ENCODE measurements at places on chromosomes 16 and 17.
A peak's percentile ranks its signal among the peaks of the same experiment; 100 is the strongest.

DNA sequence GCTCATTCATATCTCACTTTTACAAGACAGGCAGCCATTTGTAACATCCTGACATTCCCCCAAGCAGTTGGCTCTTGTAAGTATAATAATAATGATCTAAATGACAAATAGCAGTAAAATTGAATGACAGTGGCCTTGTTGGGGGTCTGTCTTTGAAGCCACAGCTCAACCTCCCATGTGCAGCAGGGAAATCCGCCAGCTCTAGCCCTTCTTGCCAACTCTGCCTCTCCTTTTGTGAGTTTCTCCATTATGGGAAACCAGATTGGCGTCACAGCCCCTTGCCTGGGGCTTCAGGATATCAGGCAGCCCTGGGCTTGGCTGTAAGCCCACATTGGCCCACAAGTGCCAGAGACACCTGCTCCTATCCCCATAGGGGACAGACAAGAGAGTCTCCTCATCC is 70.4 kb upstream of the CACNG5 start:
- DNase-seq = no peak

DNA sequence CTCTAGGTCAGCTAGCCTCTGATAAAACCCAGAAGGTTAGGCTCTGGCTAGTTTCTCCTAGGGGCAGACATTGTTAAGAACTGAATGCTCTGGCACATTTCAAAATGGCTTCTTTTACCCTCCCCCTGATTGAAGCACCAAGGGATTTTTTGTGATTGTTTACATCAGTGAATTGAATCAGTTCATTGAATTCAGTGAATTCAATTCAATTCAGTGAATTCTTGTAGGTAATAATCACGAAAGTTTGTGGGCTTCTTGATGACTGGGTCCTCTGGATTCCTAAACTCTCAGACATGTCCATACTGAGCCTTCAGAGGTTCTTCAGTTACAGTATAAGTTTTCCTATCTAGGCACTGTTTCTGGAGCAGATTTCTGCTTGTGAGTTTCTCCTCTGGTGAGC is 135.2 kb upstream of the ELAC2 start:
- no peak for DNase-seq

GRCh38 chr16:30728899-30729672 is 19.1 kb upstream of the PHKG2 start:
- DNase-seq = no peak

DNA sequence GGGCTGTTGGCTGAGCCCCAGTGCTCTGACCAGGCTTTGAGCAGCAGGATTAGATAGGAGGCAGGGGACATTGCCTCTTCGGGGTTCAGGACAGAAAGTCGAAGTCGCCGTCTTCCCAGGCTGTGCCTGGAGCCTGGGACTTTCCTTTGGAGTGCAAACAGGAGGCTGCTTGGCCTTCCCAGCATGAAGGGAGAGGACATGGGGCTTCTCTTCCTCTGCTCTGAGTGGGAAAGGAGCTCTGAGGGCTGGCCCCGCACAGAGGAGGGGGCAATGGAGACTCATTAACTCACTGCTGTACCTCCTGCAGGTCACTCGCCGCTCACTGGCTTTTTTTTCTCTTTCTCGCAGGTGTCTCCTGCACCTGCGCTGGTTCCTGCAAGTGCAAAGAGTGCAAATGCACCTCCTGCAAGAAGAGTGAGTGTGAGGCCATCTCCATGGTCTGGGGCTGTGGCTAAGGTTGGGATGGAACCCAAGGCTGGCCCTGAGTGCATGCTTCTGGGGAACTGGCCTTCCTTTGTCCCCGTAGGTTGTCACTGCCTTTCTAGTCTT is 642 bp downstream of the MT1F start:
- DNase-seq = no peak

GRCh38 chr17:81309140-81309858 is 14.2 kb upstream of the SLC38A10 start:
- peak; percentile 25 for DNase-seq

DNA sequence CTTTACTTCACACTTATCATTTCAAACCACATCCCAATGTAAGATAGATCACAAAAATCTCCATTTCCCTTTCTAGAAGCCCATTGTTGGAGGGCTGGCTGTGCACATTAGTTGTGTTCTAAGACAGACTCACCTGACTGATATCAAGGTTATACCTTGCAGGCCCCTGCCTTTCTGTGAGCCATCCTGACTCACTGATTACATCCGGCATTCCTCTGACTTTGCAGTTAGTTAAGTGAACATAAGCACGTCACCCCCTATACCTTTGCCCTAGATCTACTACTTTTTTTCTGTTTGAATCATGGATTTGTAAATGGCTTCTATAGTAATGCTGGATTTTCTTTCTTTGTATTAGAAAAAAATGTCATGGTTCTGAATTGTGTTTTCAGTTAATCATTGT is 78.3 kb downstream of the TANGO6 start:
- DNase-seq = no peak

DNA sequence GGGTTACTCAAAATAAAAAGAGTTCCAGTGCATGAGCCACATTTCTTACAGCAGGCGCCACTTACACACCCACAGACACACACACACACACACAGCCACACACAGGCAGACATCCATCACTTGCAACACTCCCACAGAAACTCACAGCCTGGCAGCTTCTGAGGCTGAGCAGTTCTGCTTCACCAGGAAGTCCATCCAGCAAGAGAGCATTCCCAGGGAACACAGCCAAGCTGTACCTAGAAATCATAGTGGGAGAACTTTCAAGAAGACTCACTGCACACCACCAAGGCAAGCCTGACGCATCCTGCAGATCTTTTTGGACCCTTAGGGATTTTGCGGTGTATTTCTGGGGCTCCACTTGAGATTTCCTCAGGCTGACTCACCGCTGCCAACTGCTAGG is 140.9 kb upstream of the WSB1 start:
- no peak for DNase-seq

DNA sequence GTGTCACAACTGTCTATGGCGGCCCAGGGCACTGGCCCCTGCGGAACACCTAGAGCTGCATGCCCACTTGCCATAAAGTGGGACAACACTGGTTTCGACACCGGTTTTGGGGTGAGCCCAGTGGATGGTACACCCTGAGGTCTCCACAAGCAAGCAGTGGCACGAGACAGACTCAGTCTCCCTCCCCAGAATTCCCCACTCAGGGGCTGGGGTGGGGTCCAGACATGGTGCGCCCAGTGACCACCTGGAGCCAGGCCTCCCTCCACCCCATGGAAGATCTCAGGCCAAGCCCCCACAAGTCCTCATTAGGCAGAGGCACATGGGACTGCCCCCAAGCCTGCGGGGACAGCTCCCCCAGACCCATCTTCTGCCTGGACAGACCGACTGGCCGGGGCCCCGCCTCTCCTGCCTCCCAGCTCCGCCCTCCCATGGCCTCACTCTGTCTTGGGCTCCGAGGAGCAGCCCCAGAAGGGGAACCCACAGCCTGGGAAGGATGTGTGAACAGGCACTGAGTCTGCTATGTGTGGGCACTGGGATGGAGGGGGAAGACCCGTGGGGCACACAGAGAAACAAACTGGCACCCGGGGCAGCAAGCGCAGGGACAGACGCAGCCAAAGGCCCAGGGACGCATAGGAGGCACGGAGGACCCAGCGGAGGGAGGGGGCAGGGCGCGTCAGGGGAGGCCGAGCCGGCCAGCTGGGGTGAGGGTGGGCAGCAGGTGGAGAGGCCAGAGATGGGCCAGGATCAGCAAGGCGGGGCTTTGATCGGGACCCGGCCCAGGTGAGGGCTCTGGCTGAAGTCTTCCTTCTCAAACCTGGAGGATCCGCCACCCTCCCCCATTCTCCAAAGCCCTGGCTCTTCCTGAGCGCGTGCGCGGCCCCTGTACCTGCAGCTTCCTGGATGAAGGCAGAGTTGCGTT is 2.8 kb downstream of the TEPSIN start:
- no peak for DNase-seq

DNA sequence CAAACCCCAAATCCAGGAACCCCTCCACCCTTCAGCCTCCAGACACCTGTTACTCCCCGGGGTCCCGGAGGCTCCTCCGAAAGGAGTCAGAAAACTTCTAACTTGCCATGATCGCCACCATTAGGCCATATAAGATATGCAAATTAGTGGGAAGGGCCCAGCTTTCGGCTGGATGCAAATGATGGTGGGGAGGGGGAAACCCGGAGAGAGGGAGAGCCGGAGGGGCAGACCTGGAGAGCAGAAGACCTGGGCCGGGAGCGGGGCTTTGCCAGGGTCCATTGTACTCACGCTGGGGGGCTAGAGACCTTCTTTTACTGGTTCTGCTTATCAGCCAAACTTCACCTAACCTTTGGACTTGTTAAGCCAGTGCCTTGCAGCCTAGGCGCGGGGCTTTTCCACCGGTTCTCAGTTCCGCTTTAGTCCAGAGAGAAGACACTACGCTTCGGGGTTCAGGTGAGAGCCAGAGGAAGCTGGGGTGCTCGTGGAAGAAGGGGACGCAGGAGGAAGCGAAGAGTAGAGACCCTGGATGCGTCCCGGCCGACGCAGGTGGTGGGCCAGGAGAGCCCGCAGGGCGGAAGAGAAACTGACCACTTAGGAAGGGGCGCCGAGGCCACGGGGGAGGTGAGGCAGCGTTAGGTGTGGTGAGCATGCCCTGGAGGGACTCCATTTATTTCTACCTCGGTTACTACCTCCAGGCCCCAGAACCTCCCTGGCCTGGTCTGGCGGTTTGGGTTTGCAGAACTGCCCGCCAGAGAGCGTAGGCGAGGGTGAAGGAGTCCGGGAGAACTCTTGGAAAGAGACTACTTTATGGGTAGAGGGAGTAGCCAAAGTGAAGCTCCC is at the start of gene HNF1B:
Gene HNF1B (minus strand): TSS at position 99 of the 840 bp plus-strand sequence. CDS start 175 bp downstream, outside the sequence.
- DNase-seq = no peak

- DNase-seq = no peak
Observed at GRCh38 chr17:9676820-9677310, 31.5 kb downstream of the USP43 start.

GRCh38 chr17:74018115-74018514 is 185.4 kb upstream of the RPL38 start:
- no peak for DNase-seq

GRCh38 chr16:85682516-85682915 is 6.2 kb downstream of the GINS2 start:
- DNase-seq = no peak

DNA sequence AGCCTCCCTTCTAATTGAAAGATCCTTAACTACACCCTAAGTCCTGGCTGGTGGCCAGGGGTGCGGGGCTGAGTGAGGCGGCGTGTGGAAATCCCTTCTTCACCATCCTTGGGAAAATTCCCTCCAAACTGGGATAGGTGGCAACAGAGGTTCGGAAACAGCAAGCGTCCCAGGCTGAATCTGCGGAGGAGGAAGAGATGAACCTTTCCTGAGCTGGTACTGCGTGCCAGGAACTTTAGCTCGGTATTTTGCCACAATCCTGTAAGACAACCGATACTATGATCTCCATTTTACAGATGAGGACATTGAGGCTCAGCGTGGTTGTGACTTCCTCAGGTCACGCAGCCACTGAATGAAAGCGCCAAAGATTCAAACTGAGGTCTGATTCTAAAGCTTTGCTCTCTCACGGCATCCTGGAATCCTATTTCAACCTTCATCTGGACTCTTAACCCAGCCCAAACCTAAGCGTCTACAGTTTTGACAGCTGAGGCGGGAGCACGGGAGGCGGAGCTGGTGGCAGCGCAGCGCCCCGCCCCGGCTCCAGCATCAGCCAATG is 583 bp upstream of the CYLD start:
- no peak for DNase-seq

- DNase-seq = no peak
Observed at GRCh38 chr17:72507370-72507769, 386.6 kb downstream of the SOX9 start.

- DNase-seq = no peak
Observed at GRCh38 chr17:79311373-79311772, 236.7 kb downstream of the ENGASE start.

DNA sequence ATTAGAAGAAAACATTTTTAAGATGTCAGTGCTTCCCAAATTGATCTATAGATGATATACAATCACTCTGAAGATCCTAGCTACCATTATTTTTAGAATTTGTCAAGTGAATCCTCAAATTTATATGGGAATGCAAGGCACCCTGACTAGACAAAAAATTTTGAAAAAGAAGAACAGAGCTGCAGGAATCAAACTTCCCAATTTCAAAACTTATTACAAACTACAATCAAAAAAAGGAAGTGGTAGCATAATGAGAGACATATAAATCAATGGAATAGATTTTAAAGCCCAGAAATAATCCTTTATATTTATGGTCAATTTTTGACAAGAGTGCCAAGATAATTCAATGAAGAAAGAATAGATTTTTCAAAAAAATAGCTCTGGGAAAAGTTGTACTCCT is 198.3 kb upstream of the KCNJ16 start:
- no peak for DNase-seq

- DNase-seq = no peak
Observed at GRCh38 chr17:16475179-16475704, 16.8 kb downstream of the LRRC75A start.

- DNase-seq = no peak
Observed at GRCh38 chr16:83245061-83245460, 562.7 kb upstream of the HSBP1 start.
